ENCODE measurements at places on chromosomes 11 and 22.

DNA sequence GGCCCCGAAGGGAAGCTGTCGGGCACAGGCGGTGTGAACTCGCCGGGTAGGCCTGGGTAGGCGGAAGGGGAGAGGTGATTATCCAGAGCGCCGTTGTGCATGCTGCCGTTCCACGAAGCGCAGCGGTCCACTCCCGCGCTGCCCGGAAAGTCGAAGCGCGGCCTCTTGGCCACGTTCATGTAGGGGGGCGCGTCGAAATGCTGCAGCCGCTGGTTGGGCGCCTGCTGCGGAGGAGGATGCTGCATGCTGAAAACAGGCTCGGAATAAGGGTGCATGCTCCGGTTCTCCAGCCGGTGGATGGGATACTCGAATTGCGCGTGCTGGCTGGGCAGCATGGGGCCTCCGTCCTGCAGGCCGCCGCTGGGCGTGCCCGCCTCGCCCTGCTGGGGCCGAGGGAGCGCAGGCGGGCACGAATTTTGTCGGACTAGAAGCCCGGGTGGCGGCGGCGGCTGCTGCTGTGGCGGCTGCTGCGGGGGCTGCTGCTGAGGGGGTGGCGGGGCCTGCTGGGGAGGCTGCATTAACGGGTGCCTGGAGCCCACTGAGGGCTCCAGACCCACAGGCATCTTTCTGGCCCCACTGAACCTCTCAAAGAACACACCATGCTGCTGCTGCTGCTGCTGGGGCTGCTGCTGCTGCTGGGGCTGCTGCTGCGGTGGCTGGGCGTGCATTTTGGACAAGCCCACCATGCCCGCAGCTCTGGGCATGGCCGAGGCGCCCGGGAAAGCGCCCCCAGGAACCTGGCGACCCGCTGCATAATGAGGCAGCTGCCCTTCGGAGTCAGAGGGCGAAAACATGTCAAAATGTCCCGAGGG, 2.3 kb downstream of the MN1 start:
- no peak for DNase-seq

DNA sequence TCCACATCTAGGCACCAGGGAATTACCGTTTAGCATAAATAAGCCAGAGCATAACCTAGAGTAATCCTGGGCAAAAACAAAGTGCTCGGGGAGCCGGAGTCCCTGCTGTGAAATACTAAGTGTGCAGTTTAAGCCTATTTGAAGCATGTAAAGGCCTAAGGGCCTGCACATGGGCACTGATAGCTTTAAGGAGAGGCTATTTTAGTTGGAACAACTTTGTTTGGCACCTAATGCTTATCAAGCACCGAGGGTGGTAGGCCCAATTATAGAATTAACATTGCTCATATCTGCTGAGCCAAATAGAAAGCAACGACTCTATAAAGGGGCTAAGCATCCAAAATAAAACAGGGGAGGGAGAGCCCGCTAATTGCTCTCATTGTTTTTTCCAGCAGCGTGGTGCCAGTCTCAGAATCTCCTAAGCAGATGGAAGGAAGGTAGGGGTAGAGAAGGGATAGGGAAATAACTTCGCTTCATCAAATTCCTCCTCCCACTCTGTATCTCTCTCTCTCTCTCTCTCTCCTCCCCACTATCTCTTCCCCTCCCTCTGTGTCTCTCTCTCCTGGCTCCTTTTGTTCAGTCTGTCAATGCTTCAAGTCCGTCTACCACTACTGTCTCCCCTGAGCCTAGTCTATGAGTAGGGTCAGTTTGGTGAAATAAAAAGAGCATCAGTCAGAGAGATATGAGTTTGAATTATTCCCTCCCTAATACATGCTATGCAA, 292.8 kb downstream of the NXPE2 start:
- no peak for DNase-seq

DNA sequence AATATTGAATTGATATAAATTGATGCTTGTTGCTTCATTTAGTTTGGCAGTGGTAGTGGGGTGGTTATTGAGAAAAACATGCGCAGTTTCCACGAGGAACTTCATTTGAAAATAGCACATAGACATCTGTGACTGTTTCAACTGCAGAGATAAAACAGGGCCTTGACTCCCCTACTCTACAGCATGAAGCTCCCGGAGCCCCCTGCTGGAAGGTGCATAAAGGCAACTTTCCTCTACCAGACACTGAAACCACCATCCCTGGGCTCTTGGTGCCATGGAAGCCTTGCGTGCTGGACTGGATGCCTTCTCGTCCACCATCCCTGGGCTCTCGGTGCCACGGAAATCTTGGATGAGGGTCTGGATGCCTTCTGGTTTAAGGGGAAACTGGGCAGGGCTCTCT, 195.9 kb downstream of the CSNK2A3 start:
- peak; percentile 3 for DNase-seq

DNA sequence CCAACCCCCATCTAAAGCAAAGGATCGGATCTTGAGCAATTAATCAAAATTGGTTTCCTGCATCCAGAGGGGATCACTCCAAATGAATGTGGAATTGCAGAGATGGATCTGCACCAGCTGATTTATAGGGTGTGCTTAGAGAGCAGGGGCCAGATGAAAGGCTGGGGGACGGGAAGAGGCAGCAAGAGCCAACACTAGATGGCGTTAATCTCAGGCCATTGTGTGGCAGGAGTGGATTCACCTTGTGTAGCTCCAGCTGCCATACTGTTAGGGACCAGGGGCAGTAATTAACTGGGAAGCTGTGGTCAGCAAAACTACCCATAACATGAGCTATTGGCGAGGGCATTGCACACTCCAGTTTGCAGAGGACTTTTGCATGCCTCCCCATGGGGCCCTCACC, 35.6 kb downstream of the SERPINH1 start:
- peak; percentile 44 for DNase-seq

- DNase-seq: no peak
Observed at GRCh38 chr22:48366591-48366990, 1461.1 kb downstream of the BRD1 start.

GRCh38 chr11:31863170-31863832, 52.2 kb upstream of the PAX6 start:
- DNase-seq: no peak

- DNase-seq: peak; percentile 84
Observed at GRCh38 chr22:36644333-36644757, 59.2 kb downstream of the CACNG2 start.

GRCh38 chr11:75260396-75261170, 20.0 kb downstream of the TPBGL start:
- DNase-seq: no peak

DNA sequence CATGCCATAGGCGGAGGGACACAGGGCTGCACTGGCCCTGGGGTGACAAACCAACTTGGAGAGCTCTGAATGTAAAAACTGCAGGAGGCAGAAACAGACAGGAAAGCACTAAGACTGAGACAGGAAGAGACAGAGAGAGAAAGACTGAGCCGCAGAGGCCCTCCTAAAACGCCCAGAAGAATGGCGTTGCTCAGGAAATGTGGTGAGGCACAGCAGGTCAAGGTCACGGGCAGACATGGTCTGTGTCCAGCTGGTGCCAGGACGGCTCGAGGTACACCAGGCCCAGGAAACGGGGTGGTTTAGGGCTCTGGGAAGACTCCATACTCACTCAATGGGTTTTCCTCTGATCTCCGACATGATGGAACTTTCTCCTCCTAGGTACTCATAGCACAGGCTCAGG, 29.1 kb downstream of the MAFF start:
- DNase-seq: peak; percentile 46

GRCh38 chr11:85281550-85281949, 345.6 kb downstream of the DLG2 start:
- DNase-seq: no peak

GRCh38 chr11:26842478-26843282, 120.8 kb upstream of the SLC5A12 start:
- no peak for DNase-seq

GRCh38 chr11:130634961-130635473, 186.6 kb downstream of the ADAMTS15 start:
- peak; percentile 1 for DNase-seq

DNA sequence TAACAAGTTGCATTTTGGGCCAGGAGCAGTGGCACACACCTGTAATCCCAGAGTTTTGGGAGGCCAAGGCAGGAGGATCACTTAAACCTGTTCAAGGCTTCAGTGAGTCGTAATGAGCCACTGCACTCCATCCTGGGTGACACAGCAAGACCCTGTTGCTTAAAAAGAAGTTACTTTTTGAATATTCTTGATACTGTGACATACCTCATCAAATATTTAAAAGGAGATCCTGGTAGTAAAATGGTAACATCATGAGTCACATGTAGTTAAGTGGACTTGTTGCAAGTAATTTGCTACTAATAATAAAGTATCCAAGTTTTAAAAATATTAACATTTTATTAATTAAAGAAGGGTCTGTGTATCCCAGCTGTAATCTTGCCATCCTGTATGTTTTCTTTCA, 18.3 kb downstream of the HMGXB4 start:
- DNase-seq: no peak

- DNase-seq: no peak
Observed at GRCh38 chr11:68658661-68659060, 25.7 kb upstream of the GAL start.

DNA sequence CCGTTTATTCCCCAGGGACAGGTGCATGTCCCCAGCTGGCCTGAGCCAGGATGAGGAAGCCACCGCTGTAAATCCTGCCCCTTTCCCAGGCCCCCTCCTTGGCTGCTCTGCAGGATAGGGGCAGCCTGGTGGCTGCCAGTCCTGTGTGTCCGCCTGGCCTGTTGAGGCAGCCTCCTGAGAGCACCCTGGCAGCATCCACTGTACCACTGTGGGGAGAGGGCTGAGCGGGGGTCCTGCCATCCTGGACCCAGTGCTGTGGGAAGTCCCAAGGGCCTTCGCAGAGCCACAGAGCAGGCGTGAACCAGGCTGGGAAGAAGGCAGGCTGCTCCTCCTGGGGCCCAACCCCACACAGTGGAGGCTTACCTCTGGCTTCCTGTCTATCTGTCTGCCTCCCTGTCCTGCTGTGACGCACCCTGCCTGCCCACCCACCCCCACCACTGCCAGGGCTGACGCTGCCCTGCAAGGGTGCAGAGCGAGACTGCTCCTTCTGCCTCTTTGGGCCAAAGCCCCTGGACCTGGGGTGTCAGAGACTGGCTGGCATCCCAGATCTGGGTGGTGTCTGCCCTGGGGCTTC, 8.4 kb downstream of the KCTD17 start:
- no peak for DNase-seq

GRCh38 chr22:40028098-40028425, 33.3 kb downstream of the FAM83F start:
- no peak for DNase-seq

GRCh38 chr22:44411226-44412135, 86.6 kb downstream of the RTL6 start:
- no peak for DNase-seq

DNA sequence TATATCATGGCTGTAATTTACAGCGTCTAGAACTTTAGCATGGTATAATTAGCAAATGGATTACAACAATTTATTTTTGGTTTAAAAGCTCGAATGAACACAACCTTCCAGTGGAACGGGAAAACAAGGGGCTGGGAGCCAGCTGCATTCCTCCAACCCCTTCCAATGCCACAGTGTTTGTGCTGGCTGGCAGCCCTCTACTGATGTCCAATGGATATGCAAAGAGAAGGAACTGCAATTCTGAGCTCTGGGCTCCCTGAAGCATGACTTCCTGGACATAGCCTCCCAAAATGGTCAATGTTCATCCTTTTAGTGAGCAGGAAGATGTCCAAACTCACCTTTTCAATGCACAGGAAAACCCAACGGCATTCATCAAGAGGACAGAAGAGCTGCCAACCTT, 288.3 kb downstream of the TENM4 start:
- no peak for DNase-seq

Measured in kidney capillary endothelial cell (primary cell).